ENCODE measurements at places on chromosomes 13 and 19.

DNA sequence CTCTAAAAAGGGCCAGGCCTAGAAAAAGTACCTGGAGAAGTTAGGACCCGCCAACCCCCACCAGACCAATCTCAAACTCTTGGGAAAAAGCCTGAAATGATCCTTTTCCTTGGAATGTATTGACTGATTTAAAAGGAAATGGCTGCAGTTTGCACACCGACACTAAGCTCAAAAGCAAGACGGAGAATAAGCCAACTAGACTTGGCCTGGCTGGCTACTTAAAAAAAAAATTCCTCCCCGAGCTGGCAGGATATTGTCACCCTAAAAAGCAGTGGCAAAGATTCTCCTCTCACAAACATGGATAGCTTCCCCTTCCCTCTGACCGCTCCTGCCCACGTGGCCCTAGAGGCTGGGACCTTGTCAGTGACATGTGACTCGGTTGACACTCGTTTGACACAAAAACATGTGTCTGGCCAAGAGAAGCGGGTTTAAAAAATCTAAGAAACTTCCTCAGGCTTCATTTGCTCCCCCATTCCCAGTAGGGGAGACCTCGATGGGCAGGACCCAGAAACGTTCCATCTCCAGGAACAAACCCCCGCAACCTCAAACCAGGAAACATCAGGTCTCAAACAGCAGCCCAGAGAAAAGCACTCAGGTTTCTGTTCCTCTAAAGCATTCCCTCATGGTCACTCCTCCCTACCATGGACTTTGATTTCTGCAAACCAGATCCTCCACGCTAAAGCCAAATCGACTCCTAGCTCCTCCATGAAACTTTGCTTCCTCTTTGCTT lies 1.3 kb downstream of the RFX1 start:
- DNase-seq, result no peak

DNA sequence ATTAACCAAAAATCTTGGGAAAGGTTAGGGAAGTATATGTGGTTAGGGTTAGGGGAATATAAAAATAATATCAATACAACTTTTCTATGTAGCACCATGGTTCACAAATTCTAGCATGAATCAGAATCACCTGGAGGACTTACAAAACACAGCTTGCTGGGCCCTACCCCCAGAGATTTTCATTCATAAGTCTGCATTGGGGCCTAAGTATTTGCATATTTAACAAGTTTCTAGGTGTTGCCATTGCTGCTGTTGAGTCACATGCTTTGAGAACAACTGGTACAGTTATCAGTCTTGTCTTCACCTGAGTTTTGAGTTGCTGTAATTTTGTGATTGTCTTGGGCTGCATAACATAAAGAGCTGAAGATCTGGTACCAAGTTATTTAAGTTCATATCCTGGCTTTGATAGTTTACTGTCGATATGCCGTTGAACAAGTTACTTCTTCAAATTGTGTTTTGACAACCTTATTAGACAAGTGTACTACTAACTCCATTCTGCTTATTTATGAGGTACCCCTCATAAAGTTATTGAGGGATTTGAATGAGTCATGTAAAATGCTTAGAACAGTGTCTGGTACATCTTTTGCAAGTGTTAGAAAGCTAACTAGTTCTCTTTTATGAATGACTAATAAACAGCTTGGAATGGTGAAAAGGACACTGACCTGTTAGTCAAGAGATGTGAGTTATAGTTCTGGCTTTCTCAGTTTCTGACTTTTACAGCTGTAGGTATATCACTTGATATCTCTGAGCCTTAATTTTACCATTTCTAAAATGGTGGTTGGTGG lies 132.9 kb downstream of the PAN3 start:
- DNase-seq, result no peak

DNA sequence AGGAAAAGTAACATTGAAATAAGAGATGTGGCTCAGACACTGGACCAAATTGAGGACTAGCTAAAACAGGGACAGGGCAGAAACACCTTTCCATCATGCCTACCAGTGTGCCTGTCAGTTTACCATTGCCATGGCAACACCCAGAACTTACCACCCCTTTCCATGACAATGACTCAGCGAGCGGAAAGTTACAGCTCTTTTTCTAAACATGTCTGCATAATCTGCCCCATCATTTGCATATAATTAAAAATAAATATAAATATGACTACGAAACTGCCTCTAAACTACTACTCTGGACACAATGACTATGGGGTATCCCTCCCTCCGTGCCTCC lies 96.0 kb downstream of the UBL3 start:
- DNase-seq, result peak; percentile 31

DNA sequence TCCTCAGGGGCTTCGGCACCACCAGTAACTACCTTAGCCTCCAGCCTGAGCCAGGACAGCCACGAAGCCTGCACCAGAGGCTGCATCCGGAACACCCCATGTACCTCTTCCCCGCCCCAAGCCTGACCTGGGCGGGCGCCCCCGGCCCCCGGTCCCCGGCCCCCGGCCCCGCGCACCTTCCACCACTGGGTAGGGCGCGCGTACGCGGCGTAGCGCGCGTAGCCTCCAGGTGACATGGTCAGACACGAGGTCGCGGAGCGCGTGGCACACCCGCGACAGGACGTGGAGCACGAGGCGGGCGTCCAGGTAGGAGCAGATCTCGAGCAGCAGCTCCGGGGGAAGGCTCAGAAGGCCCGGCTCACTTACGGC lies 450 bp downstream of the FBXW9 start:
- DNase-seq, result no peak

DNA sequence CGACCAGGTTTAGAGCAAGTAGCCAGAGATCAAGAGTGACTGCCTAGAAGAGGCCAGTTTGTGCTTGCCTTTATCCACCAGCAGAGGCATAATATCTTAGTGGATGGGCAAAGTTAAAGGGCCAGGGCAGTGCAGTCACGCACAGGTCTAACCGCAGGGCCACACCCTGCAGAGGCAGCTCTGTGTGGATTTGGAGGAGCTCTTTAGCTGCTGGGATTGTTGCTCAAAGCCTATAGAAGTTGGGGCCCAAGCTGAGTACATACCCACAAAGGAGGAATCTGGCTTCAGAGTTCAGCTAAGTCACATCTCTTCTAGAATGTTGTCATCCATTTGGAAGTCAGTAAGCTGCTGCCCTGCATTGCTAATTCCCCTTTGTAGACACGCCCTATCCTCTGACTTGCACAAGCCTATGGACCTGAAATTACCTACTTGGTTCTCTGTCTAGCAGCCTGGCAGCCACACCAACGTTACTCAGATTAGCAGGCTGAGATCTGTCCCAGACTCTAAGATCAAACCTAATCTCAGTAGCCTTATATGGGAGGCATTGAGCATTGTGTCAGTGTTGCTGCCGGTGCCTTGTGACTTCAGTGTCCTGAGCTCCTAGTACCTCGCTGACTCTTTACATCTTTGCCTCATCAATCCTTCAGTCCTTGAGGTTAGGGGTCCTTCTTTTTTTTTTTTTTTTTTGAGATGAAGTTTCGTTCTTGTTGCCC lies 102.9 kb upstream of the STARD13 start:
- no peak for DNase-seq

DNA sequence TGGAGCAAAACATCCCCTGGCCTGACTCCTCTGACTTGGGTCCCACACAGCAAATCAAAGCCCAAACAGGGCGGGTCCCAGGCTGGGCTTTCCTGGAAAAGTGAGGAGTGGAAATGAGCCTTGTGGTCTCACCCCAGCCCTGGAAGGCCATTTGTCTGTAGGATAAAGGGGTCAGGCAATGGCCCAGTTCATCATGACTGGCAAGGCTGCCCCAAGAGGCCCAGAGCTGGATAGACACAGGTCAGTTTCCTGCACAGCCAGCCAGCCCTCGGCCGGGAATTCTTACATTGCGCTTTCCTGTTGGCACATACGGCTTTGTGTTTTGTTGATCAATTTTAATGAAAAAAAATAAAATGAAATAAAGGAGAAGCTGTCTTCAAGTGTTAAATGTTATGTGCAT lies 174.3 kb downstream of the TSHZ3 start:
- DNase-seq, result no peak

- DNase-seq, result no peak
Measured at GRCh38 chr13:48526286-48526685, 6.6 kb downstream of the RCBTB2 start.

- peak; percentile 69 for DNase-seq
Measured at GRCh38 chr19:14248578-14249011, 42.6 kb upstream of the ADGRL1 start.

- DNase-seq, result no peak
Measured at GRCh38 chr13:95117092-95117491, 184.2 kb downstream of the ABCC4 start.

DNA sequence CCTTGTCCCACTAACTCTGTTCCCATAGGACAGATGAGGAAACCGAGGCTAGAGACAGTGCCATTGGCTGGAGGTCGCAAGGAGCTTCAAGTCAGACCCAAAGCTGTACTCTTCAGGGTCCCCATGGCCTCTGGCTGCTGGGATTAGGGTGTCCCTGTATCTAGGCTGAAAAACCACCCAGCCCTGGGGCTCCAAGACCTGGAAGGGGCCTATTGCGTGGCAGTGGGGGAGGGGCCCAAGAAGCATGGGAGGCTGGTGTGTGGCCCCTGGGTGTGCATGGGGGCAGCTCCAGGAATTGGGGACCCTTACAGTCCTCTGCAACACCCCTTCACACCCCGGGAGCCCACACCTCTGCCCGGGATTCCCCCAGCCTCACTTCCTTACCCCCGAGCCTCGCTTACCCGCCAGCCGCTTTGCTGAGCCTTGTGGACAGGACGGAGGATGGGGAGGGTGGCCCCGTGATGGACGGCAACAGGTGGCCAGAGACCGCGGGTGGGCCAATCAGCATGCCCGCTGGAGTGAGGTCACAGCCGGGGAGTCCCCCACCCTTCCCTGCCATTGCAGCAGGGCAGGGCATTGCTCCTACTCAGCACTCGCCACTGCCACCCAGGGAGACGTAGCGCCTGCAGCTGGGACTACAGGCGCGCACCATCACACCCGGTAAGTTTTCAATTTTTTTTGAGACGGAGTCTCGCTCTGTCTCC lies at the start of gene JSRP1:
TSS of gene JSRP1 (minus strand) at position 436 of the 704 bp plus-strand sequence. CDS start 1,103 bp downstream, outside the sequence.
- no peak for DNase-seq

- no peak for DNase-seq
Measured at GRCh38 chr13:27791146-27791900, 960 bp upstream of the GSX1 start.

- peak; percentile 49 for DNase-seq
Measured at GRCh38 chr19:4581666-4582553, 22.4 kb upstream of the SEMA6B start.

GRCh38 chr13:107743100-107743499 lies 472.2 kb downstream of the LIG4 start:
- no peak for DNase-seq

- DNase-seq, result no peak
Measured at GRCh38 chr19:38583219-38583984, 34.4 kb downstream of the MAP4K1 start.

GRCh38 chr13:29441306-29441705 lies 154.2 kb downstream of the SLC7A1 start:
- DNase-seq, result no peak

GRCh38 chr13:21777166-21777565 lies 106.3 kb downstream of the FGF9 start:
- DNase-seq, result no peak

DNA sequence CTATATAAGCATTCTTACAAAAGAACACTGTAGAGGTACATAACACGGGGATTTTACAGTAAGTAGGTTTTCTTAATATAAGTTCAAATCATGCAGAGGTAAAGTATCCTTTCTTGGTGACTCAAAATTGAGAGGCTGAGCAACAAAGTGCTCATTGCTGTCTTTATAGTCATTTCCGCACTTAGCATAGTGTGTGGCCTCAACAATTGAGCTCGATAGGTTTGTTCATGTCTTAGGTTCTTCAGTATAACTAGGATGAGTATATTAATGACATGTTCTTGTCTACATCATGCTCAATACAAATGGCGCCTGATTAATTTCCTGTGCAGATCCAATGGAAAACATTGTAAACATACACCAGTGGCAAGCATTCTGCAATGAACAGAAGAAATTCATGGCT lies 1.4 kb downstream of the WDFY2 start:
- DNase-seq, result peak; percentile 52

- no peak for DNase-seq
Measured at GRCh38 chr19:46998445-46999125, 21.1 kb upstream of the NPAS1 start.

- DNase-seq, result no peak
Measured at GRCh38 chr19:5202553-5202952, 138.1 kb downstream of the PTPRS start.

DNA sequence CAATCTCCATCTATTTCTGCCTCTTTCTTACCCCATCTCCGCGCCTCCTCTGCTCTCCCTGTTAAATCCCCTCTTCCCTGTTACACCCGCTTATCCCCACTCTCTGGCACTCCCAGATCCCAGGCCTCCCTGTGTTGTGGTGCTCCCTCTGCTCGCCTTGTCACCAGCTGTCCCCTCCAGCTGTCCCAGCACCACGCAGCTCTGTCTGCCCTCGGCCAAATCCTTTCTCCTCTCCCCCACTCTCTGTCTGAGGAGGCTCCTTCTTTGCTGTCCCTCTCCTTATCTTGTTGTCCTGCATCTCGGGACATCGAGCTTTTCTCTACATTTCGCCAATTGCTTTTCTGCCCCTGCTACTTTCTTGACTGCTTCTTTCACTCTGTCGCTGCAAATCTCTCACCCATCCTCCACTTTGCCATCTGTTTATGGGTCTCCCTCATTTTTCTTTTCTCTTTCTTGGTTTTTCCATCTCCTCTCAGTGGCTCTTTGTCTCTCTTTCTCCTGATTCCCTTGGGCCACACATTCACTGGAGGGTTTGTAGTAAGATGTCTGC lies 941 bp downstream of the ZNF160 start:
- DNase-seq, result no peak

- peak; percentile 83 for DNase-seq
Measured at GRCh38 chr13:99256709-99257108, 1.5 kb downstream of the GPR18 start.

- DNase-seq, result no peak
Measured at GRCh38 chr13:45007225-45007624, 17.9 kb downstream of the GPALPP1 start.

GRCh38 chr13:27595055-27595811 lies 25.1 kb downstream of the LNX2 start:
- DNase-seq, result no peak

DNA sequence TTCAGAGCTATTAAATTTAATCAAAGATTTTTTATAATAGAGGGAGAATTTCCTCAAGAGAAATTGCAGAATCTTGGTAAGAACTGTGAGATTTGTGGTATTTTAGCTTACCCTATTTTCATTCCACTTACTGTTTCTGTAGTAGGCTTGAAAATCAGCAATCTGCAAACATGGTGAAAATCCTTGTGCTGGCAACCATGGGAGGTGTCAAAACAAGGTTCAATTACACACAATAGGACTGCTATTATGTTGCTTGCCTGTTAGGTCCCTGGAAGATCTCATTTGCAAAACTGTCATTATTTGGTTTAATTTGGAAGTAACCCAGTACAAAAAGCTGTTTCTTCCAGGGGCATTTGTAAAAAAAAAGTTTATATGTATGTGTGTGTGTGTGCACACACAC lies 662.8 kb upstream of the SLITRK6 start:
- DNase-seq, result no peak

- DNase-seq, result no peak
Measured at GRCh38 chr19:3115916-3116602, 19.8 kb upstream of the GNA15 start.

DNA sequence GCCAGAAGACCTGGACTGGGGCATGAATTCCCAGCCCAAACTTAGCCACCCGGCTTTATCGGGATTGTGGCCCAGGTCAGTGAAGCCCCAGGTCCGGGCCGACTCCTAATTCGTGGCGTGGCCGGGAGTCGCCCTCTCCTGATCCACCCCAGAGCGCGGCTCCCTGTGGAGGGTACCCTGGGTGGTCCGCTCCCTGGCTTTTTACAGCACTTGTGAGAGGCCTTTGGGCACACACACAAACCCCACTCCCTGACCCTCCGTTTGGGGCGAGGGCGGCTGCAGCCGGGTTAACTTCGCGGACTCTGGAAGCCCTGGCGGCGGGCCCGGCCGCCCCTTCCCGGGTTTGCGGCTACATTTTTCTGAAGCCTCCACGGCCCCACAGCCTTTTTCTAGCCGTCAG lies 56.4 kb downstream of the ZNF568 start:
- no peak for DNase-seq

Data from fibroblast of upper back skin (primary cell).